ENCODE measurements at places on chromosomes 6 and 20.

GRCh38 chr6:6697620-6698019 lies 109.1 kb downstream of the LY86 start:
- no peak for DNase-seq

- no peak for DNase-seq
Observed at GRCh38 chr6:122651031-122651430, 40.8 kb downstream of the PKIB start.

DNA sequence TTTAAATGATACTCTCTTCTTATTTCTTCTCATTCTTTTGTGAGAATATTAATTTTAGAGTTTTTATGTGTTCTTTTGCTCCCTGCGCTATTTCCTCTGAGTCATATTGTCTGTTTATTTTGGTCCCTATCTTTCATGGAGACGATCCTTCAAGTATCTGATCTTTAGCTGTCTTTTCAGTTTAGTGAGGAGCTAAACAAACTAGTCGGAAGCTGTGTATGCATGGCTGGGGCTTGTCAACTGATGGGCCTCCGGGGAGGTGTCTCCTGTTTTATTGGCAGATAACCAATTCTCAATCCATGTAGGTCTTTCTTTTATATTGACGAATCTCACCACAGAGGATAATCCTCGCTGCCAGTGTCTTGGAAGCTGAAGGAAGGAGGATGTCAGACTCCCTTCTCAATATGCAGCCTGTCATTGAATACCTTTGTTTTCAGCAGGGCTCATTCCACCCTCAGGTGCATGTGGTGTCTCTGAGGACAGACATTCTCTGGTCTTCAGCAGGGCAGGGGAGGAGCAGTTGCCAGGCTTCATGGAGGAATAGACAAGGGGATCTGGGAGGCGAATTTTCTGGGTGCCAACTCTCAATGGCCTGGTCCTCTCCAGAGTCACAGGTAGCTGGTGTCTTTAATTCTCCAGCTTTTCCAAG lies 64.9 kb downstream of the RNF182 start:
- no peak for DNase-seq

- no peak for DNase-seq
Observed at GRCh38 chr6:14747881-14748520, 497.9 kb upstream of the JARID2 start.

DNA sequence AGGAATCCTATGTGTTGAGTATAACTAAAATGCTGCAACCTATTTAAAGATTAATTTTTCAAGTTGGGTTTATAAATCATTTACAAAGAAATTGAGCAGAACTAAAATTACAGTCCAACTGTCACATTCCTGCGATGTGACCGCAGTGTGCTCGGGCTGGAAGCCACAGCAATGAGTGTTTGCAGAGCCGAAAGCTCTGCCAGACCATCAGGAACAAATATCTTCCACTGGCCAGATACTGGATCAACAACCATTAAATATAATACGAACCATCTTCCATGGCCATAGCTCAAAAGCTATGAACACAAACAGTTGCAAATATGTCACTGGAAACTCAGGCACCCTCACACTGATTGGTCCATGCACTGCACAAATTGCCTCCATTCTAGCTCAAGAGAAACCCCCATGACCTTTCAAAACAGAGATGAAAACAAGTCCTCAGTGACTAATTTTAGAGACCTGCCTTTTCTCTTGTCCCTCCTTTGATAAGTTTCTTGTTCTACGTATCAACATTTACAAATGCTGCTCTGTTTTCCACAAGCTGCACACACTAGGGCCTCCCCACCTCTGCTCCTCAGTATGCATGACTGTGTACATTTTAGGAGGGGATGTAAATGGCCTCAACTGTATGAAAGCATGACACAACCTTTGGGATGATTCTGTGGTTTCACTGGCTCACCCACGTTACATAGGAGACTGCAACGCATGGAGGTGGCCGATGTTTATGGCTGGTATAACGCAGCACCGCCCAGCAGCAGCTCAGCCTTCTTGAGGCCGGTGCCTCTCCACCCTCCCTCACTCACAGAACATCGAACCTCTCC lies 171.7 kb downstream of the WDR27 start:
- no peak for DNase-seq

DNA sequence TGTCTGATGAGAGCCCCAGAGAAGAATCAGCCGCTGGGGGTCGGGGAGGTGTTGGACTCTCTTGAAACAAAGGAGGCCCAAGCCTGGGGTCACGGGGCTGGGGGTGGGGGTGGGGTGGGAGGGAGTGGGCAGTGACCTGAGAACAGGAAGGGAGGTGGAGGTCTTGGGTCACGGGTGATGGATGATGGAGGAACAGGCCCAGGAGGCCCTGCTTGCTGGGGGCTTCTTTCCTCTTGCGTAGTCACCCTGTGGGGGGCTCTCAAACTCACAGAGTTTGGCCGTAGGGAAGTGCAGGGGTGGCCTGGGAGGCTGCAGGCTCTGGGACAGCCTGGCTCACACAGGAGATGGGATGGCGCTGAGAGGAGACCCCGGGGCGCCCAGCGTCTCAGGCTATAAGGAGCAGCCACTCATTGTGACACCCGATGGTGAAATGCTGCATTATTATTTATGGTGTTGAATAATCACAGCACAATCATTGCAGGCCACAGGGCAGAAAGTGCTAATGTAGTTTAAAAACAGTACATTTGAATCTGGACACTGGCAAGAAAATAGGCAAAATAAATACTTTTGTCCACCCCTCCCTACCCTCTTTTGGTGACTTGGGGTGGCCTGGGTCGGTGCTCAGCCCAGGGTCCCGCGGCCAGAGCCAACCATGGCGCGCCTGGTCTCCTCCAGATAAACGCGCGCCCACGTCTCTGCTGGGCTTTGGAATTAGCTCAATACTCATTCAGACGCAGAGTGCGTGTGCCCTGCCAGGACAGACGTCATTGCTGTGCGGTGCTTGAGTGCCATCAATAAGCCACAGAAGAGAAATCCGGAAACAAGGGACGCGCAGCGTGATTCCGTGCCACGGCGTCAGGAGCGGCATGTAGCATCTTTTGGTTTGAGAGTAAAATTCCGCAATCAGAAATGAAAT lies 27.3 kb upstream of the BHLHE23 start:
- DNase-seq: no peak

GRCh38 chr6:25175196-25175595 lies 104.0 kb upstream of the CARMIL1 start:
- DNase-seq: no peak

- DNase-seq: no peak
Observed at GRCh38 chr6:5713519-5713918, 293.2 kb downstream of the NRN1 start.
